Adipocyte (in vitro differentiated cells): ENCODE measurements at places on chromosomes 11 and 22.

DNA sequence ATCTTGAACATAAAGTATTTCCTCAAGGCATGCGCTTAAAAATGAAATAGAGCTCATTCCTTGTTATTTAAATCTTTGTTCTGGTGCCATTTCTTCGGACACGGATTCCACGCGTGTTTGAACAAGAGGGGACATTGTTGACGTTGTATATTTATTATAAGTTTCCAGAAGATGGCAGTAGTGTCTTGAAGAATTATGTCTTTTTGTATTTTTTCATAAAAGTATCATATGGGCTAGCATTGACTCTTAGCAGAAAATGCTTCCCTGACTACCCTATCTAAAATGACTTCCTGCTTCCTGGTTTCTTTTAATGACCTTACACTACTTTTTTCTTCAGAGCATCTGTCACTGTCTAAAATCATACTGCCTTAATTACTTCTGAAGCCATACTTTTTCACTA lies 20.4 kb downstream of the BIRC2 start:
- peak; percentile 68 for DNase-seq

- no peak for DNase-seq
These were observed 83.9 kb downstream of the GALNT18 start for GRCh38 chr11:11537871-11538270.

- DNase-seq: no peak
These were observed 39.3 kb downstream of the MYEOV start for GRCh38 chr11:69333149-69333710.

- no peak for DNase-seq
These were observed 1.6 kb downstream of the ARAP1 start for GRCh38 chr11:72750556-72751115.

DNA sequence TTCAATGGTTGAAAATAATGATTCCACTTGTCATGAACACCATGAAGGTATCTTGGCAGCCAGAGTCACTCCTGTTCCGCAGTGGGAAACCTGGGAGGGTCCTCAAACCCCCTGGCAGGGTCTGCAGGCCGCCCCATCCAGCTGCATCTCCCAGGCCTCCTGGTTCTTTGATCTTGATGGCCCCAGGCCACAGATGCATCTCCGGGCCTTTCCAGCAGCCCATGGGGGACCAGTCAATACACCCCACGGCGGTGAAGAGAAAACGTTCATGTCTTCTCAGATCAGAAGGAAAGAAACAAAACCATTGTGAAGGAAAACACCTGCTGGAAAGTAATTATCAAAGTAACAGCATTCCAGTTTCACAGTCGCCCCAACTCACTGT lies 1.8 kb upstream of the TTLL8 start:
- DNase-seq: no peak

DNA sequence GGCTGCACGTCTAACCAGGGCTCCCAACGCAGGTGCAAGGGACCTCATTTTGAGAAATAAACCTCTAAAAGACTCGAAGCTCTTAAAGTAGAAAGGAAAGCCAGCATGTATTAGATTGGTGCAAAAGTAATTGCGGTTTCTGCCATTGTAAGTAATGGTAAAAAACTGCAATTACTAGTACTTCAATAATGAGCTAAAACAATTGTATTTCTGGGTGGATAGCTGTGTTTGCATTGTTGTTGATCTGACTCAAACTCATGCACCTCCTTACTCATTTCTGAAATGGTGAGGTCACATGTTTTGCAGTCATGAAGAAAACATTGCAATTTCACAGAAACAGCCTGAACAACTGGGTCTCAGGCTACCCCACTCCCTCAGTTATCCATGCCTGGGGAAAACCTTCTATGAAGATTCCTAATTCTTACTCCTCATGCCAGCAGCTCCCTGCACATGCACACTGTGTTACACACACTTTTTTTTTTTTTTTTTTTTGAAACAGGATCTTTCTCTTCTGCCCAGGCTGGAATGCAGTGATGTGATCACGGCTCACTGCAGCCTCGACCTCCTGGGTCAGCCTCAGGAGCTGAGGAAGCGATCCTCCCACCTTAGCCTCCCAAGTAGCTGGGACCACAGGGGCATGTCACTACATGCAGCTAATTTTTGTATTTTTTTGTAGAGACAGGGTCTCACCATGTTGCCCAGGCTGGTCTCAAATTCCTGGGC lies 24.6 kb downstream of the VWCE start:
- DNase-seq: peak; percentile 52
